Stimulated activated CD4-positive, alpha-beta T cell treated with anti-CD3 and anti-CD28 coated beads, Interleukin-12 subunit alpha, Interleukin-12 subunit beta, amount 100 ng/mL, for 48 hours (primary cell): ENCODE measurements at places on chromosomes 5 and 9.

DNA sequence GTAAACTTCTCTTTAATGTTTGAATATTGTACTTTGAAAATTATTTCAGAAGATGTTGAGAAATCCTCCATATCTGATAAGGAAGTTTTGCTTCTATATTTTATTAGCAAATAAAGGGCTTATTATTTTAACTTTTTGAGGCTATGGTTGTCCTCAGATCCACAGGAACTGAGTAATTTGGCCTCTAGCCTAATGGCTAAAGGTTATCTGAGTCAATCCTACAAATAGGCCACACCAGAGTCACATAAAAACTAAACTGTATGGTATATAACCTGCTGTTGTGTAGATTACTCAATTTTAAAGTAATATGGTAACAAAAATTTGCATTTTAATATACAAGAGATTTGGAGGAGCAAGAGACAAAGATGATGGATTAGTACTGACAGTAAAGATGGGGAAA, 549.2 kb upstream of the GRAMD2B start:
- no peak for DNase-seq

DNA sequence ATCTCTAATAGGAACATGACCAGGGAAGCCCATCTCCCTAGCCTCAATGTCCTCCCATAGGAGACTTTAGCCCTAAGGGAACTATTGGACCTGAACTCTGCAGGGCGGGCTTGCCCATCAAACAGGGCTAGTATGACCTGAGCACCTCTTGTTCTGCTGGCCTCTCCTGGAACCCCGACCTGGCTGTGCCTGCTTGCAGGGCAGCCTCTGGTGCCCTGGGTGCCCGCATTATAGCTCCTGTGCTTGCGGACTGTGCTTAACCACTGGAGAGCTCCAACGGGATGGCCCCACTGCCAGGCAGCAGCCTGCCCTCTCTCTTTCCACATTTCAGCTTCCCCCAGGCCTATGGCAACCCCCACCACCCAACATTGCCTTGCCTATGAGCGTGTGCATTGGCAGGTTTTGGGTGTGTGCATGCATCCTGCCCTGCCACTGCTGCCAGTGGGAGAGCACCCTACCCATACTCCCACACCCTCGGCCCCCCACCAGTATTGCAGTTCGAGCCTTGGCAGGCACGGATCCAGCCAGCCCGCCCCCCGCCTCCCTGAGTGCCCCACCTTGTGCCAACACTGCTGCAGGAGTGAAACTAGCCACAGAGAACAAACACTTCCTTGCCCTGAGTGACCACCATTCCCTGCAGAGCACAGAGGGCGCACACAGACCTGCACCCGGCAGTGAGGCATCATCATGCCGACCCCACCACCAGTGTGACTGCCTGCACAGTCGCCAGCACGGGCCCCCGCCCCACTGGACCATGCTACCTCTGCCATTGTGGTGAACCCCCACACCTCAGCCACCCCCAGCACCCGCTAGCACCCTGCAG, 1123.8 kb upstream of the CDH6 start:
- DNase-seq, result no peak

- DNase-seq, result no peak
Observed at GRCh38 chr9:75847085-75847484, 43.4 kb upstream of the PCSK5 start.

DNA sequence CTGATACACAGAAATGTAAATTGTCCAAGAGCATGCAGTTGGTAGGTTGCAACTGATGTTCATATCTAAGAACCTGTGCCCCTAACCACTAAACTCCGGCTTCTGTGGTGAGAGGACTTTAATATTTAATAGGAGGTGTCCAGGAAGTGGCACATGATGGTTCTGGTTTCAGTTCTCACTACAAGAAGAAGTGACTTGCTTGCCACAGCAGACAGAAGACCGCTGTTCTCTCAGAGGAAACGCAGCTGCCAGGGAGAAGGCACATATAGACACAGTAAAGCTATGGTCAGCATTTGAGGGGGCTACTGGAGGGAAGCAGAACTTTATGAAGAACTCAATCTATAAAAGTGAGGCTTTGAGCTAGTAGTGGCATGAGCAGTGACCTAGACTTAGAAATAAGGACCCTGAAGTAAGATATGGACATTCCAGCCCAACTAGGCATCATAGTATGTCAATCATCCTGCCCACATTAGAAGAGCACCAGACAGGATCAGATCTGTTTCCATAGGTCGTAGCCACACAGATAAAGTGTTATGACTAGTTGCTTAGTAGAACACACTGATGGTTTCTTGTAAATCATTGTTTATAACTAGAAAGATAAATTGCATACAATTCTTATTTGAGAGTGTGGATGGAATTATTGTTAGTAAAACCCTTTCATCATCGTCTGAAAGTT, 36.4 kb upstream of the DAB2 start:
- DNase-seq, result no peak

DNA sequence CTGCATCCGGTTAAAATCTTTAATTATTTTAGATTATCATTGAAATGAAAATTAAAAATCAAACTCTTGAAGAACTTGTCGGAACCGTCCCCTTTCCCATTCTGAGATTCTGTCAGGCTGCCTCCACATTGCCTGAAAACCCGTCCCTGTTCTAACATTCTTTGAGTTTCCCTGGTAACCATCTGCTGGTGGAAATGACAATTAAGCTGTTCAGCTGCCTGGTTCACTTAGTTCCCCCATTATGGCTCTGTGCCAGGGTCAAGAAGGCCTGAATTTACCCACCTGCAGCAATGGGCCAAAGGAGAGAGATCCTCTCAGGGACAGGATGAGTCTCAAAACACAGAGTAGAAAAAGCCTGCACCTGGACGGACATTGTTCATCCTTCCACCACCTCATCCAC, 11.8 kb upstream of the TCOF1 start:
- no peak for DNase-seq

GRCh38 chr5:162603443-162604070, 536.0 kb downstream of the GABRG2 start:
- no peak for DNase-seq

DNA sequence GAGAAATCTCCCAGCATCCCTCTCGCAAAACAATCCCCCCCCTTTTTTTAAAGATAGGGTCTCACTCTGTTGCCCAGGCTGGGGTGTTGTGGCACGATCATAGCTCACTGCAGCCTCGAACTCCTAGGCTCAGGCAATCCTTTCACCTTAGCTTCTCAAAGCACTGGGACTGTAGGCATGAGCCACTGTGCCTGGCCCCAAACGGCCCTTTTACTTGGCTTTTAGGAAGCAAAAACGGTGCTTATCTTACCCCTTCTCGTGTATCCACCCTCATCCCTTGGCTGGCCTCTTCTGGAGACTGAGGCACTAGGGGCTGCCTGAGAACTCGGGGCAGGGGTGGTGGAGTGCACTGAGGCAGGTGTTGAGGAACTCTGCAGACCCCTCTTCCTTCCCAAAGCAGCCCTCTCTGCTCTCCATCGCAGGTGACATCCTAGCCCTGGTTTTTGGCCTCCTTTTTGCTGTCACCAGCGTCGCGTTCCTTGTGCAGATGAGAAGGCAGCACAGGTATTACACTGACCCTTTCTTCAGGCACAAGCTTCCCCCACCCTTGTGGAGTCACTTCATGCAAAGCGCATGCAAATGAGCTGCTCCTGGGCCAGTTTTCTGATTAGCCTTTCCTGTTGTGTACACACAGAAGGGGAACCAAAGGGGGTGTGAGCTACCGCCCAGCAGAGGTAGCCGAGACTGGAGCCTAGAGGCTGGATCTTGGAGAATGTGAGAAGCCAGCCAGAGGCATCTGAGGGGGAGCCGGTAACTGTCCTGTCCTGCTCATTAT, 6.8 kb downstream of the CA9 start:
- no peak for DNase-seq
